ENCODE measurements at places on chromosomes 3 and 15. TPM values are rescaled to one million over a fixed set of nuclear protein-coding genes. Genes with fewer than 3 reads are reported as not detected.
A peak's percentile ranks its signal among the peaks of the same experiment; 100 is the strongest.

The MCF2L2 gene
- total RNA-seq, result 1.8 TPM

DNA sequence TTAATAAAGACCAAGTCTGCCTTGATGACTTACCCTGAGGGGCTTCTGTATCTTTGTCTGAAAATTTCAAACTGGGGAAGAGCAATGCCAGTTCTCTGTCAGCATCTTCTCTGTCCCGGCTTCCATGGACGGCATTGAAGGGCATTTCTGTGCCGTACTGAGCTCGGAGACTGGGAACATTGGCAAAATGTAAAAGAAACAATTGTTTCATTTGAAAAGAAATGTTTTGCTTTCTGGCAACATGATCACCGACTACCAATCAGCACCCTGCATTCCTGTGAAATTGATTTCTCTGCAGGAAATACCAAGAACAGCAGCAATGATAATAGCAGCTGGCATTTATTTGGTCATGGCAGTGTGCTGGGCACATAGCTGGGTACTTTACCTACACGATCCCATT lies 26.2 kb downstream of the NME9 start:
- no peak overlapping the region for H3K4me3 ChIP-seq
- H3K36me3 ChIP-seq, result peaks cover 14% of the 10 kb centered on the region

DNA sequence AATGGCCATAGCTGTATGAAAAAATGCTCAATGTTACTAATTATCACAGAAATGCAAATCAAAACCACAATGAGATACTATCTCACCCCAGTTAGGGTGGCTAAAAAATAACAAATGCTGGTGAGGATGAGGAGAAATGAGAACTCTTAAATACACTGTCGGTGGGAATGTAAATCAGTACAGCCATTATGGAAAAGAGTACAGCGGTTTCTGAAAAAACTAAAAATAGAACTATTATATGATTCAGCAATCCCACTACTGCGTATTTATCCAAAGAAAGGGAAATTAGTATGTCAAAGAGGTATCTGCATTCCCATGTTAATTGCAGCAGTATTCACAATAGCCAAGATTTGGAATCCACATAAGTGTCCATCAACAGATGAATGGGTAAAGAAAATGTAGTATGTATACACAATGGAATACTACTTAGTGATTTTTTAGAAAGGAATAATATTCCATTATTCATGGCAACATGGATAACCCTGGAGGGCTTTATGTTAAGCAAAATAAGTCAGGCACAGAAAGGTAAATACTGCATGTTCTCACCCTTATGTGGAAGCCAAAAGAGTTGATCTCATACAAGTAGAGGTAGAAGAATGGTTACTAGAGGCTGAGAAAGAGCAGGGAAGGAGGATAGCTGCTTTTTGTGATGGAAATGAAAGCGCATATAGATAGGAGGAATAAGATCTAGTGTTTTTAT lies 35.0 kb downstream of the SERP1 start:
- H3K4me3 ChIP-seq, result no peak overlapping the region
- H3K36me3 ChIP-seq, result no peaks in the 10 kb centered on the region
- no peak for DNase-seq
- H3K27me3 ChIP-seq, result peaks cover 20% of the 10 kb centered on the region

- H3K4me1 ChIP-seq, result peaks cover 49% of the 10 kb centered on the region
- peak overlapping the region; percentile 30 for H3K27ac ChIP-seq
- DNase-seq, result no peak
- no peak overlapping the region for H3K4me3 ChIP-seq
- peaks cover 56% of the 10 kb centered on the region for H3K36me3 ChIP-seq
These were observed 15.2 kb downstream of the GNAI2 start for GRCh38 chr3:50251220-50251619.

Data from activated B cell treated with CpG ODN at 0.5 μM for 24 hours (primary cell).